Cardiac muscle cell (in vitro differentiated cells and primary cell): ENCODE measurements at places on chromosomes 3 and 15. TPM values are rescaled to one million over a fixed set of nuclear protein-coding genes. Genes with fewer than 3 reads are reported as not detected.

DNA sequence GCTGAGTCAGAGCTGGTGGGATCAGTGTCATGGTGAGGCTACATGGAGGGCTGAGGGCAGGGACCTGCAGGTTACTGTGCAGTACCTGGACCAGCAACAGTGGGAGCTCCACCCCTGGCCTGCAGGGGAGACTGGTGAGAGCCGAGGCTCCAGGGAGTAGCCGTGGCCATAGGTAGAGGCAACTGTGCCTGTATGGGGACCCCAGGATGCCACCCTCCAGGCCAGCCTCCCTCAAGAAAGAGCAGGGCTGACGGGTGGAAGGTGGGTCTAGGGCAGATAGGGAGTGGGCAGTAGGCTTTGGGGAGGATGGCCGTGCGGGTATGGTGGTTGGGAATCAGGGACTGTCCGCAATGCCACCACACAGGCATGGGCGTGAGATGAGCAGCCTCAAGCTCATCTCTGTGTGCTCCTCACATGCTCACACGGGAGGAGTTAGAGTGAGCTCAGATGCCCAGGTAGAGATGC is 35.5 kb downstream of the FBLN2 start:
- no peak overlapping the region for H3K4me3 ChIP-seq
- peaks cover 19% of the 10 kb centered on the region for H3K4me1 ChIP-seq
- no peaks in the 10 kb centered on the region for H3K27me3 ChIP-seq
- H3K36me3 ChIP-seq: no peaks in the 10 kb centered on the region
- no peak for DNase-seq

DNA sequence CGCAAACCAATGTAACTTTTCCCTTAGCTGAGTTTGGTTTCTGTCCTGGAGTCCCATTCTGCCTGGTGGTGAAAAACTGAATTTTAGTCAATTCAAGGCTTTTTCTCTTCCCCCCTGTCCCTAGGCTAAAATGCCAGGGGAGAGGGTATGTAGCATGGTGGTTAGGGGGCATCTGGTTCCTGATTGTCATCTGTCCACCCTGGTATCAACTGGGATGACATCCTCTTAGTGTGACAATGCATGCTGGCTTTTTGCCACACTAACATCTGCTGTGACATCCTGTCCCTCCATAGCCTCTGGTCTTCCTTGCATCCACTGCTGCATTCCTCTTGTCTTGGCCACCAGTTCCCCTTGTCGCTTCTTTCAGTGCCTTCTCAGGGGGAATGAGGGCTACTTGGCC is 73.7 kb downstream of the ABHD5 start:
- H3K36me3 ChIP-seq: no peaks in the 10 kb centered on the region
- DNase-seq: no peak
- H3K27ac ChIP-seq: no peak overlapping the region
- peaks cover 3% of the 10 kb centered on the region for H3K4me1 ChIP-seq
- no peak overlapping the region for H3K4me3 ChIP-seq

DNA sequence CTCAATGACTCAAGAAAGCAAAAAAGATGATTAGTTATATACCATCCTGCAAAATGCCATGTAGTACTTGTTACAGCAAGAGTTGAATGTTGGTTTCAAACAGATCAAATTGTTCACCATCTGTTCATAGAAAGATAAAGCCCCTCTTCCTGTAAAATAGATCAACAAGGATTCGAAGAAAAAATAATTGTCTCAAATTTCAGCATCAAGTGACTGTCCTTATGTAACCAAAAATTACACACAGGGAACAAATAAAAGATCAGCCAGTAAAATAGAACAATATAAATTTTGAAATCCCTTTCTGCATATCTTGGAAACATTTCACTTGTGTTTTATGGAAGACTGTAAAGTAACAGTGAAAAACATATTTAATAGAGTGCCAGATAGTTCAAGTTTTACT is 165.1 kb upstream of the STAC start:
- DNase-seq: no peak
- no peaks in the 10 kb centered on the region for H3K4me1 ChIP-seq
- no peak overlapping the region for H3K27ac ChIP-seq
- no peaks in the 10 kb centered on the region for H3K27me3 ChIP-seq
- H3K36me3 ChIP-seq: no peaks in the 10 kb centered on the region

The EXOSC7 gene
- 47.7 and 61.1 TPM in 2 replicates for total RNA-seq

DNA sequence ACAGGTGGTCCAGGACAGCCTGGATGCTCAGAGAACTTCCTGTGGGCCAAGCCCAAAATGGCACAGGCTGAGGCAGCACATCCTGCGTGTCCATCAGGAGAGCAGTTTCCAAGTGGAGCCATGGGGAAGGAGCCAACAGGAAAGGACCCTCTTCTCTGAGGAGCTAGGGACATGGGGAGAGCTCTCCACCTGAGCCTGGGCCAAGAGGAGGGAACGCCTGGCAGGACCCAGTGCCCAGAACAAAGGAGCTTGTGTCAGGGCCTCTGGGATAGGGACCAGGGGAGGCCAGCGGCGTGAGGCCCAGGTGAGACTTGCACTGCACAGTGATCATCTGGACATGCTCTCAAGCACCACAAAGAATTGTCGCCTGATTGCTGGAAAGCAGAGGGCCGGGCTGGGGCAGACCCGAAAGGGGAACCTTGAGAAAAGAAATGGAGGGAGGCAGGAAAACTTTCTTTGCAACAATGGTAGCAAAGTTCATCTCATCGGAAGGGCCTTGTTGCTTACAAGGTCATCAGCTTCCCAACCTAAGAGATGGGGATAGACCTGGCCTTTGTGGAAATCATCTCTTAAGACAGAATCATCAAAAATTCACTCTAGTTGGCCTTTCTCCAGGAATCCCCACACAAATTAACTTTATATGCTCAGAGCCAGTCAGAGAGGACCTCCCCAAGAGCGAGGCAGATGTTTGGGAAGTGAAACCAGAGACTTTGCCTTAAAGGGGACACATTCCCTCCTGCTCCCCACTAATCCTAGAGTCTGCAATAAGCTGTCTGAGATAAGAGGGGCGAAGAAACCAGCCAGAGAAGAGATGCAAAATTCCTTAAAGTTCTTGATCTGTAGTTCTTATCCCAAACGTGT is 47.7 kb upstream of the HES1 start:
- H3K27ac ChIP-seq: no peak overlapping the region
- no peak overlapping the region for H3K4me3 ChIP-seq
- H3K4me1 ChIP-seq: peaks cover 14% of the 10 kb centered on the region
- no peak for DNase-seq

- no peak overlapping the region for H3K4me3 ChIP-seq
- H3K36me3 ChIP-seq: no peaks in the 10 kb centered on the region
- H3K27ac ChIP-seq: no peak overlapping the region
- no peaks in the 10 kb centered on the region for H3K4me1 ChIP-seq
Measured at GRCh38 chr3:171528102-171528501, 67.9 kb upstream of the TNIK start.

- peaks cover 23% of the 10 kb centered on the region for H3K4me1 ChIP-seq
- H3K36me3 ChIP-seq: no peaks in the 10 kb centered on the region
- DNase-seq: no peak
- H3K27me3 ChIP-seq: no peaks in the 10 kb centered on the region
- no peak overlapping the region for H3K4me3 ChIP-seq
Measured at GRCh38 chr3:188180114-188180513, 26.2 kb downstream of the LPP start.

The IGF2BP2 gene
- total RNA-seq: 77.1 and 119 TPM in 2 replicates

The GOLGA6L7 gene
- not detected in 2 replicates for total RNA-seq

DNA sequence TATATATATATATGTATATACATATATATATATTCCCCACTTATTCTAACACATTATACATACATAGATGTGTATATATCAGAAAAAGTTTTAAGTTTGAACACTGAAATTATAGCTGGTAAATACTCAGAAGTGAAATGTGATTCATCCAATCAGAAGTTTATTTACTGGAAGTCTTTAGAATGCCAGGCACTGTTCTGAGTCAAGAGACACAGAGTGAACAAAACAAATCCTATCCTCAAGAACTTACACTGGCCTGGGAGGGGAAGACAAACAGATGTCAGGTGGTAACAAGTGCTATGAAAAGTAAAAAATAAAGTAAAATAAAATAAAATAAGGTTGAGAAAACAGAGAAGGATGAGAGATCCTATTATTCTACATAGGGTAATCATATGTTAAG is 13.4 kb downstream of the DHX36 start:
- H3K4me1 ChIP-seq: no peaks in the 10 kb centered on the region
- no peak overlapping the region for H3K27ac ChIP-seq
- DNase-seq: no peak
- H3K27me3 ChIP-seq: no peaks in the 10 kb centered on the region

GRCh38 chr15:42355291-42355690 is 4.0 kb upstream of the CAPN3 start:
- H3K36me3 ChIP-seq: no peaks in the 10 kb centered on the region
- peaks cover 67% of the 10 kb centered on the region for H3K4me1 ChIP-seq
- H3K27ac ChIP-seq: peak overlapping the region; percentile 13
- H3K4me3 ChIP-seq: no peak overlapping the region

DNA sequence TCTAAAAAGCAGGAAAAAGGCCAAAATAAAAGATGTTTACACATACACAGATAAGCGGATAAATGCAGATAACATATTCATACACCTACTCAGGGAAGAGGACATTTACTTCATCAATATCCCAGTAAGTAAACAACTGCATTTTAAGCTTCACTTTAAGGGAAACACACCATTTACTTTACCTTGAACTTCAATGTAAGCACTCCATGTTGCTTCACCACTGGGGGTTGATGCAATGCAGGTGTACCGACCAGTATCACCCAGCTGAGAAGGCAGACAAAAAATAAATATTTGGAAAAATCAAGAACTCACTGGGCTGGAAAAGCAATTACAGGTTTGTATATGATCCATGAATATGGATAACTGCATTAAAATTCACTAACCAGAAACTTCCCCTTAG is 1099.5 kb downstream of the ROBO1 start:
- H3K4me1 ChIP-seq: no peaks in the 10 kb centered on the region
- H3K36me3 ChIP-seq: peaks cover 12% of the 10 kb centered on the region
- H3K27me3 ChIP-seq: no peaks in the 10 kb centered on the region
- no peak overlapping the region for H3K27ac ChIP-seq

The ANKRD34C gene
- not detected in 2 replicates for total RNA-seq

GRCh38 chr3:14933820-14934425 is 13.5 kb upstream of the NR2C2 start:
- peaks cover 2% of the 10 kb centered on the region for H3K4me1 ChIP-seq
- H3K27ac ChIP-seq: no peak overlapping the region
- no peaks in the 10 kb centered on the region for H3K27me3 ChIP-seq

DNA sequence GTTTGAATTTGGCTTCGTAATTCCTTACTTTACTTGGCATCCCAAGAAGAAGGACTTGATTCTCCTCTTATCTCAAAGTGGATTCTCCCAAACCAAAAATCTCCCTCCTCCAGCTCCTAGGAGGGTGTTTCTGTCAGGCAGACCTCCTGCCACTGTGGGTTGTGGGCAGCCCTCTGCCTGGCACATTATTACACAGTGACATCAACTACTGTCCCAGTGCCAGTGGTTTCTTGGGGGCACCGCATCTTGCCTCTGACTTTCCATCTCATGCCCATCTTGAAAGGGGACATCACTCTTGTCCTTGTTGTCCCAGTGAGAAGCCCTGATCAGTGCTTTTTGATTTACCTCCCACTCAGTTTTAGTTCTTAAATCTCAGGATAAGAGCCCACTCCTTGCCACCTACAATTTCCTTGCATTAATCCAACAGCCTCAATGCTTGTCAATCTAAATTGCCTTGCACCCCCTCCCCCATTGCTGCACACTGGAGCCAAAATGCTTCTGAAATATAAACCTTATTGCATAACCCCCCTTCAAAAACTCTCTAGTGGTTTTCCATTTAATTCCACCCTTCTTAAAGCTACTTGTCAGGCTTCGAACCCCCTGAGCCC is 81.0 kb downstream of the TRAK1 start:
- no peak overlapping the region for H3K27ac ChIP-seq
- peaks cover 7% of the 10 kb centered on the region for H3K4me1 ChIP-seq
- H3K27me3 ChIP-seq: no peaks in the 10 kb centered on the region
- H3K36me3 ChIP-seq: no peaks in the 10 kb centered on the region

GRCh38 chr15:100718075-100718980 is 115.9 kb downstream of the ASB7 start:
- H3K4me1 ChIP-seq: peaks cover 12% of the 10 kb centered on the region
- no peak overlapping the region for H3K4me3 ChIP-seq
- H3K36me3 ChIP-seq: no peaks in the 10 kb centered on the region

DNA sequence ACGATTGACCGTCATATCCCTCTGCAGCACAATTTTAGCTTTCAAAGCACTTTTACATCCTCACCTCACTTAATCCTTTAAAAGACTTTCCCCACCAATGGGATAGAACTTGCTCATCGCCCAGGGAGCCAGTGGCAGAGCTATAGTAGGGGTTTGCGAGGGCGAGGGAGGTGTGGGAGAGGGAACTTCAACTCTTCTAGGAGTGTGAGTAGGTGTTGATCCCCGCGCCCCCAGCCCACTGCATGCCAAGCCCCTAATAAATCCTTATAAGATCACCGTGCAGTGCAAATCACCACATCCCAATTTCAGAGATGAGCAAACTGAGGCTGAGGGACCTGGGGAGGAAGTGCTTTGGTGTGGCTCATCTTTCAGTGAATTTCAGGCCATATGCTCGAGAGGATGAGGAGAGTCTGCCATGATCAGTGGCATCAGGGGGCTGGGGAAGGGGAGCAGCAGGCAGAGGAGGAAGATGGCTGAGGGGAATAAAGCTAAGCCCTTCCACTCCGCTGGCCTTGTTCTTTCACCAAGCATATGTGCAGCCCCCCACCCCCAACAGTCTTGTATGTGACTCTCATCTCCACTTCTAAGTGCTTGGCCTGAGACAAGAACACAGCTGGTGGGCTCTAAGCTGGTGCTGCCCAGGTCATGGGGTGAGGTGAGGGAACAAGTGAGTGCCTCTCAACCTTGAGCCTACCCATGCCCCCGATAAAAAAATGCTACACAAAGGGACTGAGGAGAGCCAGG is 5.1 kb downstream of the INSYN1 start:
- no peaks in the 10 kb centered on the region for H3K36me3 ChIP-seq
- H3K27ac ChIP-seq: no peak overlapping the region
- H3K4me3 ChIP-seq: no peak overlapping the region
- no peaks in the 10 kb centered on the region for H3K4me1 ChIP-seq
- no peak for DNase-seq

- no peak overlapping the region for H3K27ac ChIP-seq
- DNase-seq: no peak
- H3K4me1 ChIP-seq: no peaks in the 10 kb centered on the region
- no peak overlapping the region for H3K4me3 ChIP-seq
- H3K36me3 ChIP-seq: no peaks in the 10 kb centered on the region
Measured at GRCh38 chr15:26125664-26126063, 262.5 kb upstream of the ATP10A start.

DNA sequence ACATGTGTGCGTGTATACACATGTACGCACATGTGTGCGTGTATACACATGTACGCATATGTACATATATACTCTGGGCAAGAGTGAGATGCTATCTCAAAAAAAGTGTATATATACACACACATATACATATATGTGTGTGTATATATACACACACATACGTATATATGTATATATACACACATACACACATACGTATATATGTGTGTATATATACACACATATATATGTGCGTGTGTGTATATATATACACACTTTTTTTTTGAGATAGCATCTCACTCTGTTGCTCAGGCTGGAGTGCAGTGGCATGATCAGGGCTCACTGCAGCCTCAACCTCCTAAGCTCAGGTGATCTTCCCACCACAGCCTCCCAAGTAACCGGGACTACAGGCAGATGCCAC is 8.4 kb downstream of the HACL1 start:
- H3K4me3 ChIP-seq: no peak overlapping the region
- H3K36me3 ChIP-seq: peaks cover 13% of the 10 kb centered on the region
- H3K27me3 ChIP-seq: no peaks in the 10 kb centered on the region
- H3K4me1 ChIP-seq: no peaks in the 10 kb centered on the region
- no peak for DNase-seq
